Melanocyte of skin (primary cell): ENCODE measurements at places on chromosomes 13 and 19. TPM values are rescaled to one million over a fixed set of nuclear protein-coding genes. Genes with fewer than 3 reads are reported as not detected.

Gene PSG3
- total RNA-seq: not detected in 2 replicates

Gene PSG5
- not detected in 2 replicates for total RNA-seq

Gene WDR83
- total RNA-seq: 8.6 and 8.7 TPM in 2 replicates

Gene GRK1
- under 0.01 TPM in 1 of 2 replicates, not detected in the other for total RNA-seq

Gene HSD17B14
- 4.1 and 4.7 TPM in 2 replicates for total RNA-seq

Gene CD37
- not detected in 2 replicates for total RNA-seq

Gene GDF15
- 57.8 and 188 TPM in 2 replicates for total RNA-seq

Gene SHD
- not detected in 2 replicates for total RNA-seq

Gene ZNF837
- 3.3 and 3.8 TPM in 2 replicates for total RNA-seq

Gene IZUMO2
- not detected in 2 replicates for total RNA-seq

Gene PRR19
- 0.73 TPM in 1 of 2 replicates, not detected in the other for total RNA-seq

Gene TMEM145
- under 0.01 TPM in 2 replicates for total RNA-seq

Gene NDUFA11
- 313 and 363 TPM in 2 replicates for total RNA-seq

Gene IFNL1
- not detected in 2 replicates for total RNA-seq
